Bronchial epithelial cell (primary cell): ENCODE measurements at places on chromosomes 2 and 18. TPM values are rescaled to one million over a fixed set of nuclear protein-coding genes. Genes with fewer than 3 reads are reported as not detected.

DNA sequence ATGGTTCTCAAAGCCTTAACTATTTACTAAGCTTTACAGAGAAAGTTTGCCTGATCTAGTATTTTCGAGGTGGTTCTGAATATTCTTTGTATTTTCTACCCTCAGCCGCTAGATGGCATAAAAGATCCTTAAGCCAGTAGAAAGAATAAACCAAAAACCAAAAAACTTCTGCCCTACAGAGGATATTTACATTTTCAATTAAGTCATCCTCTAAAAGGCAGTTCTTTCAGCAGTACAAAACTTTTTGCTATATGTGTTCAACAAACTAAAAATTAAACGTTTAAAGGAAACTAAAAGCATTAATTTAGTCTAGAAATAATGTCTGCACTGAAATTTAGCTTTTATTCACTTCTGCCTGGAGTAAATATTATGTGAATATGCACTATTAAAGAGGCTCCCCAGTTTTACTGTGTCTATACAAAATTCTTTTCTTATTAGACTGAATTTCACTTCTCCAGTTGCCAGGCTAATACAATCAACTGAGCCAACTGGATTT, 297.5 kb downstream of the PIEZO2 start:
- DNase-seq: peak; percentile 39

ARID5A gene
- 2.9 and 3.7 TPM in 2 replicates for total RNA-seq

DNA sequence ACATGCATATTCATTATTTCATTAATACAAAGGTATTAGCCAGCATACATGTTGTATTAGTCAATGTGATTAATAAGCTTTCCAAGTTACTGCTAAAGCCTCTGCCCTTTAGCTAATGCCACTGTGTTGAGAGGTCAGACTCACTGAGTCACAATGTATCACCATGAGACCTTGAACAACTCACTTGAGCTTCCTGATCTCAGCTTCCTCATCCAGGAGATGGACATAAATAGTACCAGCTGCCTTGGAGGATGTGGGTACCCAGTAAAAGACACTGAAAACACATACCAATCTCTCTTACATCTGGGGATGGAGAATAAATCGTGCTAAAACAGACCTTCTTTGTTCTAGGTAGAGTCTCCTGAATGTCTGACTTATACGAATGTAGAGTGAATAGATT, 224.6 kb downstream of the EPHA4 start:
- DNase-seq: peak; percentile 89

GBX2 gene
- total RNA-seq: not detected in 2 replicates

LTBP1 gene
- 6.6 and 10.6 TPM in 2 replicates for total RNA-seq

DNA sequence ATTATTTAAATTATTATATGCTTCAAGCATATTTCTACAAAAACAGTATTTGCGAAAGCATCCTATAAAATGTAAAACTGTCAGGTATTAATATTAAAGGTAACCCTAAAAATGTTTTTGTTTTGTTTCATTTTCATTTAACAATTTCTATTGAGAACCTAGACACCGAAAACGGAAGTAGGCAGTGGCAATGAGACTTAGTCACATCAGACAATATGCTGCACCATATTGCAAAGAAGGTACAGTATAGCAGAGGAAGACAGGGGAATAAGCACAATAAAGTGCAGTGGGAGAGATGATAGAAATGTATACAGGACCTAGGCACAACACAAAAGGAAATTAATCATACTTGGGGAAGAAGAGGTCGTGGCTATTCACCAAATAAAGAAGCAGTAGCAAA, 12.2 kb downstream of the SCN1A start:
- DNase-seq: no peak

GULP1 gene
- 30.0 and 39.2 TPM in 2 replicates for total RNA-seq

MOCOS gene
- total RNA-seq: 24.5 and 37.0 TPM in 2 replicates

- DNase-seq: no peak
These were observed 428.6 kb downstream of the ERBB4 start for GRCh38 chr2:212109792-212110680.

GRCh38 chr2:183926433-183926832, 671.9 kb upstream of the ZNF804A start:
- DNase-seq: no peak

- no peak for DNase-seq
These were observed 487.0 kb downstream of the TNS1 start for GRCh38 chr2:217515615-217516309.

GRCh38 chr2:241852981-241853631, 5.6 kb downstream of the PDCD1 start:
- no peak for DNase-seq

- DNase-seq: peak; percentile 49
These were observed 167.3 kb upstream of the CYRIA start for GRCh38 chr2:16832910-16833309.

DNA sequence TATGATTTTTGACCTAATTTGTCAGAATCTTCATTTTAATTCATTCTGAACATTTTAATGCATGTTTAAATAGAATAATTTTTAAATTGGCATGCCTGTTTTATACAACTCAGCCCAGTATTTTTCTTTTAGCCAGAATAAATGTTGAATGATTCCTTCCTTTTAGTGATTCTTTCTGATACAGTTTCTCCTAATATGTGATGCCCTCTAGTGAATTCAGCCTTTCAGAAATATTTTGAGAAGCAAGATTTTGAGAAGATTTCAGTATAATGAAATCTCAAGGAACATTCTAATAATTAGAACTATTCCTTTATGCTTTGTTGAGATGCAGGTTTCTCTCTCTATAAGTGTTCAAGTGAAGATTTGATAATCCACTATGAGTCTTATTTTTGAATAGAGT, 28.5 kb downstream of the LCLAT1 start:
- DNase-seq: no peak

DNA sequence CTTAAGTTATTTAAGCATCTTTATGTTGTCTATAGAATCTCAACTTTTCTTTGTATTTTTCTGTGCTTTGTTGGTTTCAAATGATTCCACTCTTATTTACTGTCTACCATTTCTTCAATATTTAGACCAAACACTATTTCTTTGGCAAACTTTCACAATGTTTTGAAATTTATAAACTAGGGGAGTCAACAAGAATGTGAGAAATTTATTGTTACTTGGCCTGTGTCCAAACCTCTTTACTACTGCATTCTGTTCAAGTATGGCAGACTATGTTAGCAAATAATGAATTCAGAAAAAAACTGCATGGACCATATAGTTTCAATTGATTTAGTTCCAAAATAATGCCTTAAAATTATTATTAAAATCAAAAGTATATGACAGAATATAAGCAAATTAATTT, 470.2 kb downstream of the FBXO15 start:
- DNase-seq: no peak

DSG1 gene
- total RNA-seq: under 0.01 and 0.64 TPM in 2 replicates

GRCh38 chr2:227161947-227162346, 2.1 kb downstream of the COL4A4 start:
- DNase-seq: no peak

DNA sequence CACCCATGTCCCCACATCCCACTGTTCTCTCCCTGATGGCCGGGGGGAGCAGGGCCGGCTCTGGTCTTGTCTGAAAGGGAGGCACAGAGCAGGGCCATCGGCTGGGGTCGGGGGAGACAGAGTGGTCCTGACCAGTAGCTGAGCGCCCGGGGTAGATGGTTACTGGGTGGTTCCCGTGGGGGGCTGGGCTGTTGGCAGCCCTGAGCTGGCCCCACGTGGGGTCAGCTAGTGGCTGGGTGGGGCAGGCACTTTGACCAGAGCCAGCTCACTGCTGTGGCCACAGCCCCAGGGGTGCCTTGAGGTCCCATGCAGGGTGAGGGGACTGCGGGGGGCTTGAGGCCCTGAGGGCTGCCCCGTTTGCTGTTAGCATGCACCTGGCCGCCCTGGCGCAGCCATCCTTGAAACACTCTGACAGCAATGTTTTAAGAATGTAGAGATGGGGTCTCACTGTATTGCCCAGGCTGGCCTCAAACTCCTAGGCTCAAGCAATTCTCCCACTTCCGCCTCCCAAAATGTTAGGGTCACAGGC, 12.3 kb upstream of the NEU4 start:
- no peak for DNase-seq

DNA sequence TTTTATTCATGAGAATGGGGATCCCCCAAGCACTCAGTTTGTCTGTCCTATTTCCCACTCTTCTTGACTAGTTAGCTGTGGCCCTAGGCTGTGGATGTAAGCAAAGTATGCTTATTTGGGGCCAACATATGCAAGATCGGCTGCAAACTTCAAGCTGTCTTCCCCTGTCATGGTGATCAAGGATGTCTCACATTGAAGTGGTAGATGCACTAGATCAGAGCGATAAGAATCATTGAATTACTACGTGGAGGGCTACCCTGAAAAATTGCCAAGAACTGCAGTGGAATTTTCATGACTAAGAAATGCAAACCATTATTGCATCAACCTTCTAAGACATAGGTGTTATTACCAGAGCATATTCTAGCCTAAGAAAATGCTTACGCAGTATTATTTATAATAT, 527.4 kb downstream of the RNF144A start:
- no peak for DNase-seq

DNA sequence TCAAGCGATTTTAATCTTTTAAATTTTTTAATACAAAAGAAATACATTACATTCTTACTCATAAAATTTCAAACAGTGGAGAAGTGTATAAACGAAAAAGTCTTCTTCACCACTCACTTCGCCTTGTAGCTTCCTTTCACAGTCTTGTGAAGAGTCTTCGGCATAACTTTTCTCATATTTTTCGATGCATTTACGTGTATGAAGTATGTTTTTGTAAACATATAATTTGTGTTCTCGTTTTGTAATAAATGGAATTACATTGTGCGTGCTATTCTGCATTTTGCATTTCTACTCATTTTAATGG, 1.1 kb downstream of the SP140L start:
- no peak for DNase-seq

OSBPL6 gene
- total RNA-seq: 5.3 and 11.8 TPM in 2 replicates

- DNase-seq: no peak
These were observed 43.2 kb upstream of the CAB39 start for GRCh38 chr2:230669386-230669950.

CCL20 gene
- 1.5 and 3.7 TPM in 2 replicates for total RNA-seq

DNA sequence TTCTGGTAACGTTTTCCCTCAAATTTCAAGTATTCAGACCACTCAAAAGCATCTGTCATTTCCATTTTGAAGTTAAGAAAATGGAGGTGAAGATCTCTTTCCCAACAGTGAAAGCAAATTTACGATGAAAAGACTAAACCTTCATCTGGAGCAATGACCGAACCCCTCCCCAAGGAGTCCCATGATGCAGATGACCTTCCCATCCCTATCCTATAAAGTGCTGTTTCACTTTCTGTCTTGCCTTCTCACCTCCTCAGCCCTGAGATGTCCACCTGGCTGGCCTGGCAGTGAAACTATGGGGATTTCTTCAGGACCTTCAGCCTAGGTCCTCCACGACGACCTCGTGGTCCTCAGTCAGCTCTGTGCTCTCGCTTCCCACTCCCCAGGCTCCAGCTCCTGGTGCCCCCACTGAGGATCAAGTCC, 925 bp upstream of the NPC1 start:
- no peak for DNase-seq

GRCh38 chr2:238097201-238097987, 2.7 kb upstream of the ESPNL start:
- no peak for DNase-seq

CACNB4 gene
- 0.38 and 0.53 TPM in 2 replicates for total RNA-seq

DNA sequence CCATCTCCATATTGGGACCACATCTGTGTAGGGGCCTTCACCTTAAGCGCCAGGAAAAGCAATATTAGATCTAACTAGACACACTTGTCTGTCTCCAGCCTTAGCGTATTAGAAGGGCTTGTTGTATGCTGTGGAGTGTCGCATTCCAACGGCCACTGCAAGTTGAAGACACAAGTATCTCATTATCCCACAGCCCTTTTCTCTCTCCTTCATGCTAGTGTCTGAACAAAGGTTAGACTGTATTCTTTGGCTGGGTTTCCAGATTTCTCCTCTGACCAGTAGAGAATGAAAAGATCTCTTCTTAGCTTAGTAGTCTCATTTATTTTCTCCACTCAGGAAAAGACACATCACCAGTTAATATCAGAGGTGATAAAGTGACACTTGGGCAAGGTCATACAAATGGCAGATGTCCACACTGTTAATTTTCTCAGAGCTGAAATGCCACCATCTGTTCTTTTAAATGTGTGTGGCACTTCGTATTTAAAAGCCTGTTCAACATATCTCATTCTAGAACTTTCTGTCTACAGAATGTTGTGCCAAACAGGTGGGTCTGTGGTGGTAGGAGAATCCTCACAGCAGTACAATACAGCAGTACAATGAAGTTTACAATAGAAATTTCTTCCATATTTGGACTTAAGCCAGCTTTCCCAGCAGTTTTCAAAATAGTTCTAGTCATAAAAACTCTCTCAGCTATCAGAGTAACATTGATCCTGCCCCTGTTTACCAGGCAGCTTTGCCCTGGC, 94.0 kb upstream of the ITGA6 start:
- no peak for DNase-seq

DNA sequence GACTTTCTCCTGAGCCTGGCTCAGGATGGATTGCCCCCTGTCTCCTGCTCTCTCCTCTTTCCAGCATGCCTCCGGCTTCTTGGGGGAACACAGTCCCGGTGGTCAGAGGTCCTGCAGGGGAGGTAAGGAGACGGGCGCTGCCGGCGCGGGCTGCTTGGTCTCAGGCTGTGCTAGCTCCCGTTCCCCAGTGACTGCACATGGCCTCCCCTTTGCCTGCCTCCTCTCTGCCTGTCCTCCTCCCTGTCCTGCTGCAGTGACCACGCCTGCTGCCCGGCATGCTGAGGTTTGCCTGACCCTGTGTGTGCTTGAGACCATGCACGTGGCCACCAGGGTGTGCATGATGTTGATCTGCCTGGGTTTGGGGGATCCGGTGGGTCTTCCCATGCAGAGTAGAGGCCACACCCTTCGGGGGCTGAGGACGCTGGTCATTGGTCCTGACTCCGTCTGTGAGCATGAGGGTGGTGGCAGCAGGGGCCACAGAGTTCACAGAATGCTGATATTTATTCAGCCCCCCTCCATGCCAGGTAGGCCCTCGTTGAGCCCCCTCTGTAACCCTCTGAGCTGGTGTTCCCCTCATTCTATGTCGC, 42.9 kb upstream of the MCFD2 start:
- no peak for DNase-seq

DNA sequence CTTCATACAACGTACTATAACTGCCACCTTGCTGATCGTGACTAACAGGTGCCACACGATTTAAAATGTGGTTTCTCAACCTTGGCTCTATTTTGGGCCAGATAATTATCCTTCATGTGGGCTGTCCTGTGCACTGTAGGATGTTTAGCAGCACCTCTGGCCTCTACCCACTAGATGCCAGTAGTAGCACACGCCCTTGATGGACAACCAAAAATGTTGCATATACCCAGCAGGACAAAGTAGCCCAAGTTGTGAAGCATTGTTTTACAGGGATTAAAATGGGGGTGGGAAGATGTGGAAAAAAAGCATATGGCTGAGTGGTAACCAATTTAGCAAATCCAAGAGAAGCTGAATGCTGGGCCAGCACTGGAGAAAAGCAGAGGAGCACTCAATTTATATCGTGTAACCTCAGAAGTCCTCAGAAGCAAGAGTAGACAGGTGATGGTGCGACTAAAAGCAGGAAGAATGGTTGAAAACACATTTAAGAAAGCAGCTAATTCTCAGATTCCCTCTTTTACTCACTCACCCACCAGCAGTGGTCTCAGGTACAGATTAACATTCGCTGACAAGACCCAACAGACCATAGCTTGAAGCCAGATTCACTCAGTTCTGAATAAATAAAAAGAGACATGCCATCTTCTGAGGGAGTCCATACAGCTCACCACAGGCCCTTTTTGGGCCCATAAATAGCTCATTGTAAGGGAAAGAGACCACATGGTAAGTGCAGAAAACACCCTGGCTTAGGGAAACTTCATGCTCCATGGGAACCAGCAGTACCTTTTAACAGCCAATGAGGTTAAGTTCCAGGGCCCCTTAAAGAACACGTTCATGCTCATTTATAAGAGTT, 50.6 kb downstream of the RAPH1 start:
- DNase-seq: peak; percentile 24

NDUFAF7 gene
- total RNA-seq: 15.5 and 17.9 TPM in 2 replicates

OR6B3 gene
- not detected in 2 replicates for total RNA-seq

ANKRD62 gene
- under 0.01 and 0.13 TPM in 2 replicates for total RNA-seq
